ENCODE measurements at places on chromosomes 13 and 19.

- no peak for DNase-seq
These were observed 20.0 kb upstream of the ZNF14 start for GRCh38 chr19:19752760-19753403.

DNA sequence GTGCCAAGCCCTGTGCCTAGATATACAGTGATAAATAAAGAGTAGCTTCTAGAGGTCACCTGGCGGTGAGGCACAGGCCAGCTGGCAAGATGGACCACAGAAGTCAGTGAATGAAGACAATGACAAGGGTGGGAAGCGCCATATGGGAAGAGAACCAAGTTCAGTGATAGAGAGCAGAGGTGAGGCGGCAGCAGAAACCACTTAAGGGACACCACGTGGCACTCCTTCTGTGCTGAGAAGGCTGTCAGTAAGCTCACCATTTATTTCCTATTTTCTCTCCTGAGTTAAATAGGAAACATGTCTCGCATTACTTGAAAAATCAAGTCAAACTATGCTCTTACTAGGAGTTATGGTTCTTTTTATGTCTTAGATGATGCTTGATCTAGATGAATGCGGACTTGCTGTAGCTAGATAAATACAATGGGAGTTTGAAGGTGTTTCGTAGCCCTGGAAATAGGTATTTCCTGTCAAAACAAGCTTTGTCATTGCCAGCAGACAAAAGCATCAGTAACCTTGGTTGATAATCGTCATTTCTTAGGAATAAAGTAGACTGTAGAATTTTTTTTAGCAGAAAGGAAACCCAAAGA is 17.8 kb downstream of the ALOX5AP start:
- no peak for DNase-seq

DNA sequence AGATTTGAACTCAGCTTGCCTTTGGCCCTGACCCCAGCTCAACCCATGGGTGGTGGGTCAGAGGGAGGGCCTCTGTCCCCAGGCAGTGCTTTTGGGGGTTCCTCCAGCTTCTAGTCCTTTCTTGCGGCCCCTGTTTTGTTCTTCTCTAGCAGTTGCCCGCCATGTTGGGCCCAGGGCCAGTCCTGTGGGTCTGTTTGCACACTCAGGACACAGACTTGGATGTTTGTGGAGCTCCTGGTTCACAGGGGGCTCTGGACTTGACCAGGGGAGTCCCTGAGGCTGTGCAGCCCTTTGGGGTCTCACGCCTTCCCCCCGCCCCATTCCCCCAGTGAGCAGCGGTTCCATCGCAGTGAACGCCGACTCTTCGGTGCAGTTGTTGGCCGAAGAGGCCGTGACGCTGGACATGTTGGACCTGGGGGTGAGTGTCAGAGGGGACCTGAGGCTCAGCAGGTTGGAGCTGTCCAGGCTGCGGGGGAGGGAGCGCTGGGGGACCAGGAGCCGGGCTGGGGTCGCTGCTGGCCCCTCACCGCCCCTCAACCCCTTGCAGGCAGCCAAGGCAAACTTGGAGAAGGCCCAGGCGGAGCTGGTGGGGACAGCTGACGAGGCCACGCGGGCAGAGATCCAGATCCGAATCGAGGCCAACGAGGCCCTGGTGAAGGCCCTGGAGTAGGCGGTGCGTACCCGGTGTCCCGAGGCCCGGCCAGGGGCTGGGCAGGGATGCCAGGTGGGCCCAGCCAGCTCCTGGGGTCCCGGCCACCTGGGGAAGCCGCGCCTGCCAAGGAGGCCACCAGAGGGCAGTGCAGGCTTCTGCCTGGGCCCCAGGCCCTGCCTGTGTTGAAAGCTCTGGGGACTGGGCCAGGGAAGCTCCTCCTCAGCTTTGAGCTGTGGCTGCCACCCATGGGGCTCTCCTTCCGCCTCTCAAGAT is 2.5 kb downstream of the ATP5F1D start:
- peak; percentile 88 for DNase-seq

GRCh38 chr13:79385694-79386093 is 20.4 kb downstream of the RBM26 start:
- DNase-seq: no peak

DNA sequence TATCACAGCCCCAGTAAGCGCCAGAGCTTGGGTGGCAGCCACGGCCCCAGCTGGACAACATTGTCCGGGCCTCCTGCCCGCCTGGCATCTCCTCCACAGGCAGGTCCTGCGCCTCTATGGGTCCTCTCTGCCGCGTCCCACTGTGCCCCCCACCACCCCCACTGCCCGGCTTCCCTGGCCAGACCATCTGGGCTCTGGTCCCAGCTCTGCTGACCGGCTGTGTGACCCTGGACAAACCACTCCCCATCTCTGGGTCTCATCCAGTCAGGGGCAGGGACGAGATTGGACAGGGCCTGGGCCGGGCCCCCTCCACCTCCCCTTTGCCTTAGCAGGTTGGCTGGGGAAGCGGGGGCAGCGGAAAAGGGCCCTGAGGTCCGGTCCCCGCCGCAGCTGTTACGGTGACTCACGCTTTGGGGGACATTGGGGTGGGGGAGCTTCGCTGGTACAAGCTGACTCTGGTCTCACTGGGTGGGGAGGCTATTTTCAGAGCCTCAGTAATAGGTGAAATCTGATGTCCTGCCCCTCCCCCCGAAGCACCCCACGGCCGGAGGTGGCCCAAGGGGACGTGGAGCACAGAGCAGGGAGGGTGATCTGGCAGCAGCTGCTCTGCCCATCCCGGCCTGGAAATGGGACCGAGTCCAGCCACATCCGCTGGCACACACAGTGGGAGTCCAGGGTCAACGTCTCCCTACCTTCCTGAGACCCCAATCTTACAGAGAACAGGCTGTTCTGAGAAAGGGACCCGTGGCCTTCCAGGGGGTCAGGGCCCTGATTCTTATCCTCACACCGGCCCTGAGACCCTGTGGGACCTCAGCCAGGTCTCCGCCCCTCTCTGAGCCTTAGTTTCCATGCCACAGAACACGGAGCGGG is 9.1 kb downstream of the NFIC start:
- no peak for DNase-seq

Data from CD4-positive, alpha-beta T cell treated with Interleukin-15 for 1 hour (primary cell).